ENCODE measurements at places on chromosomes 12 and 14. TPM values are rescaled to one million over a fixed set of nuclear protein-coding genes. Genes with fewer than 3 reads are reported as not detected.

DNA sequence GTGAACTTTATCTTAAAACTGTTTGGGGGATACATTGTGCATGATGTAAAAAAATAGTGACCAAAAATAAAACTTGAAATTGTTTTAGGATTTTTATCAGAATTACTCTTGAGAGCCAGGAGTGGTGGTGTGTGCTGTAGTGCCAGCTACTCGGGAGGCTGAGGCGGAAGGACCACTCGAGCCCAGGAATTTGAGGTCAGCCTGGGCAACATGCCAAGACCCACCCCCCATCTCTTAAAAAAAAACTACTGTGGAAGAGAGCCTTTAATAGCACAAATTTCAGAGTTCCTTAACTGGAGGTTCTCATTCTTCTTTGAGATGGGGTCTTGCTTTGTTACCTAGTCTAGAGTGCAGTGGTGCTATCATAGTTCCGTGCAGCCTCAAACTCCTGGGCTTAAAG lies 21.5 kb downstream of the CPSF2 start:
- DNase-seq: no peak

DNA sequence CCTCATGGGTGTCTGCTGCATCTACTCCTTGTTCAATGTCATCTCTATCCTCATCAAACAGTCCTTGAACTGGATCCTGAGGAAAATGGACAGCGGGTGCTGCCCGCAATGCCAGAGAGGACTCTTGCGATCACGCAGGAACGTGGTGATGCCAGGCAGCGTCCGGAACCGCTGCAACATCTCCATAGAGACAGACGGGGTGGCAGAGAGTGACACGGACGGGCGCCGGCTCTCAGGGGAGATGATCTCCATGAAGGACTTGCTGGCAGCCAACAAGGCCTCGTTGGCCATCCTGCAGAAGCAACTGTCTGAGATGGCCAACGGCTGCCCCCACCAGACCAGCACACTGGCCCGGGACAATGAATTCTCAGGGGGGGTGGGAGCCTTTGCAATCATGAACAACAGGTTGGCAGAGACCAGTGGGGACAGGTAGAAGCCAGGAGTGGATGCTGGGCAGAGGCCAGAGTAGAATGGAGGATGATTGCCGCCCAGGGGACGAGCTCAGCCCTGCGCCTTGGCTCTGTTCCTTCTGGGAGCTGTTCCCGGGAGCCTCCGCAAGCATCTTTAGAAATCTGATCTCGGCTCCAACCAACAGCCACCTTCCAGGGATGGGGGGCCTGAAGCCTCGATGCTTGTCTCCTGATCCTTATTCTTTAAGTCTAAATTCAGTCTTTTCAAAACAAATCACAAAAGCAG lies 71.6 kb upstream of the PSMC1 start:
- no peak for DNase-seq

DNA sequence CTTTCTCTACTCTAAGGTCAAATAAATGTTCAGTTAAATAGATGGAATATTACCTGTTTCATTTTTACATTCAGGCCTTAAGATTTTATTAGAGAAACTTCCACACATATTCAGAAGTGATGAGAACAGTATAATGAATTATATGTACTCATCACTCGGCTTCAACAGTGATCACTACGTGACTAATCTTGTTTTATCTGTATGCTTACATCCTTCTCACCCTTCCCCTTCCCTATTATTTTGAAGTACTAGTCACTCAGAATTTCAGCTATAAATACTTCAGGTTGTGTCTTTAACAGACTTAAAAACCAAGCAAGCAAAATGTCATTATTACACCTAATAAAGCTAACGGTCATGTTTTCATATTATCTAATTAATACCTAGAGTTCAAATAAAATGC lies 34.9 kb downstream of the ETV6 start:
- no peak for DNase-seq

DNA sequence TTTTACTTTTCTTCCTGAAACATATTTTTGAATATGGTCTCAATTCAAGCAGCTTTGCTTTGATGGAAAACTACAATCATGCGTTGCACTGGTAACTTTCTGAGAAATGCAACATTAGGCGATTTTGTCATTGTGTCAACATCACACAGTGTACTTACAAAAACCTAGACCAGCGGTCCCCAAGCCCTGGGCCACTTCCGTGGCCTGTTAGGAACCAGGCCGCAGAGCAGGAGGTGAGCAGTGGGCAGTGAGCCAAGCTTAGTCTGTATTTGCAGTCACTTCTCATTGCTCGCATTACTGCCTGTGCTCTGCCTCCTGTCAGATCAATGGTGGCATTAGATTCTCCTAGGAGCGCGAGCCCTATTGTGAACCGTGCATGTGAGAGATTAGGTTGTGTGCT lies 163.7 kb upstream of the NOVA1 start:
- no peak for DNase-seq

DNA sequence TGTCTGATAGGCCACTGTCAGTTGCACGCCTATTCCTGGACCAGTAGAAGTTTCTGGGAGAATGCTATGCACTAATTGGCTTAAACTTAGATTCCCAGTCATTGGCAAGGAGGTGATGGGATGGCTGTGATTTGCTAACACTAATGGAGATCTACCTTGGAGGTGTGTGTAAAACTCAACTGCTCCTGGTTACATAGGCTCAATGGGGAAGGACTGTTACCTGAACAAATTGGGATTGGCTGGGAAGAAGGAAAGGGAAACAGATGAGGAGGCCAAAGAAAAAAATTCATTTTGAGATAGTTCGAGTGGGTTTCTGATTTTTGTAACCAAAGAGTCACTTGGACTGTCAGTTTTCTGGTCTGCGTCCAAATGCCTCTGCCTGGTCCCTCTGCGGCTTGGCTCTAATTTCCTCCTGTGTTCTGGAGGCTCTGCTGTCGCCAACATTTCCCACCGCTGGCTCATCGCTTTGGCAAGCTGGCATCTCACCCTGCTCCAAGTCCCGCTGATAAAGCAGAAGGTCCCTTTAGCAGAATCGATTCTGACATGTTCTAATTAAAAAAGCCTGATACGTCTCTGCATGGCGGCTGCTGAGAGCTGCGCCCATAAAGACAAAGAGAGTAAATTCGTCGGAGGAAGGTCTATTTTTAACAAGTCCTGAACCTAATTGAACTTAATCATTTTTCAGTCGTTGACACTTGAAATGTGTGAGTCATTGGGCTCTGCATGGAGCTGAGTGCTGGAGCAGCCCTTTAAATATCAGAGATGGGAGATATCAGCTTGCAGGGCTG lies 2.0 kb upstream of the CCDC63 start:
- no peak for DNase-seq

DNA sequence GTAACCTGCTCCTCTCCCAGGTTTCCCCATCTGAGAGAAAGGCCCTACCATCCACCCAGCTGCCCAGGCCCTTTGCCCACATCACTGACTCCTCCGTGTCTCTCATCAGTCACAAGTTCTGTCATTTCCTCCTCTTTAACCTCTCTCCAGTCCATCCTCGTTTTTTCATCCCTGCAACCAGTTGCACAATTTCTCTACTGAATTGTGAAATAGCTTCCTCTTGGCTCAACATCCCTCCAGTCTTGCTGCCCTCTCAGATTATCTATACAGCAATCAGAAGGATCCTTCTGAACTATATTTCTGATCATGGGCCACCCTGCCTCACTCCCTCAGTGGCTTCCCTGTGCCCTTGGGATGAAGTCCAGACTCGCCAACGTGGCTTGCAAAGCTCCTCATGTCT lies 6.8 kb downstream of the FAM161B start:
- DNase-seq: no peak

DNA sequence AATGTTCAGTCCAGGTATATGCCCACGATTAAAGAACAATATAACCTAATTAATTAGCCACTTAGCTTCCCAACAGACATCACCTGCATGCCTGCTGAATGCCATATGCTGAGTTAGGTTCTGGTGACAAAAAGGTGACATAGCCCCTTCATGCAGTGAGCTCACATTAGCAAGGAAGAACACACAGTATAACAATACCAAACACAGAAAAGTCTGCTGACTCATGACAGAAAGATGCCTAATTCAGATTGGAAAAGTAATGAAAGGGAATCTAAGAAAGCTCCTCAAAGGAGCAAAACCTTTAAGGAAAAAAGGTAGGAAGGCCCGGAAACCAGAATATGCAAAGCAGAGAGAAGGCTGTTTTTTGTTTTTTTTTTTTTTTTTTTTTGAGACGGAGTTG lies 59.0 kb downstream of the FERMT2 start:
- no peak for DNase-seq

DNA sequence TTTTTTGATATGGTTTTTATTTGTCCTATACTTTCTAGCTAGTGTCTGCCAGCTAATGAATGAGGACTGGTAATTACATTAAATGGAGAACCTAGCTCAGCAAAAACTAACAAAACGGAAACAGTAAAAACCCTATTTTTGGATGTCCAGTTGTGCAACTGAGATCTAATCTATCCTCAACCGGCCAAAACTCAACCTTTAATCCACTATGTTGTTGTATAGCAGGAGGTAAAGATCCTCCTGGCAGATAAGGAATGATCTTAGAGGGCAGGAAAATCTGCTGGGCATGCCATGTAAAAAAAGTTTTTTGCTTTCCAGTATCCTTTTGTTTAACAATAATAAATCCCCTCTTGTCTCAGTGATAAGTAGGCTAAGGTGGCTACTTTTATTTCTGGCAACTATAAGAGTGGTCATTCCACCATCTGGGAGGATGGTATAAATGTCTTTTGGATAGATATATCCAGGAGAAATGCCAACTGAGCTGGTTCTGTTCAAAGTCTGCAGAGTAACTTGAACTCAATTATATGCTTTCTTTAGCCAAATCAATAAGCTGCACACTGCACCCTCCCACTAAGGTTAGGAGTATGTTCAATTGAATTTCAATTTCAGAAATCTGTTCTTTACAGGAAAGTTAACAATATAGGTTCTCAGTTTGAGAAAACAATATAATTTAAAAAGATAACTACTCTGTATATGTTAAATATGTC lies 40.1 kb downstream of the WASHC3 start:
- DNase-seq: no peak

- DNase-seq: peak; percentile 90
Observed at GRCh38 chr12:94263011-94263811, 114.8 kb downstream of the PLXNC1 start.

DNA sequence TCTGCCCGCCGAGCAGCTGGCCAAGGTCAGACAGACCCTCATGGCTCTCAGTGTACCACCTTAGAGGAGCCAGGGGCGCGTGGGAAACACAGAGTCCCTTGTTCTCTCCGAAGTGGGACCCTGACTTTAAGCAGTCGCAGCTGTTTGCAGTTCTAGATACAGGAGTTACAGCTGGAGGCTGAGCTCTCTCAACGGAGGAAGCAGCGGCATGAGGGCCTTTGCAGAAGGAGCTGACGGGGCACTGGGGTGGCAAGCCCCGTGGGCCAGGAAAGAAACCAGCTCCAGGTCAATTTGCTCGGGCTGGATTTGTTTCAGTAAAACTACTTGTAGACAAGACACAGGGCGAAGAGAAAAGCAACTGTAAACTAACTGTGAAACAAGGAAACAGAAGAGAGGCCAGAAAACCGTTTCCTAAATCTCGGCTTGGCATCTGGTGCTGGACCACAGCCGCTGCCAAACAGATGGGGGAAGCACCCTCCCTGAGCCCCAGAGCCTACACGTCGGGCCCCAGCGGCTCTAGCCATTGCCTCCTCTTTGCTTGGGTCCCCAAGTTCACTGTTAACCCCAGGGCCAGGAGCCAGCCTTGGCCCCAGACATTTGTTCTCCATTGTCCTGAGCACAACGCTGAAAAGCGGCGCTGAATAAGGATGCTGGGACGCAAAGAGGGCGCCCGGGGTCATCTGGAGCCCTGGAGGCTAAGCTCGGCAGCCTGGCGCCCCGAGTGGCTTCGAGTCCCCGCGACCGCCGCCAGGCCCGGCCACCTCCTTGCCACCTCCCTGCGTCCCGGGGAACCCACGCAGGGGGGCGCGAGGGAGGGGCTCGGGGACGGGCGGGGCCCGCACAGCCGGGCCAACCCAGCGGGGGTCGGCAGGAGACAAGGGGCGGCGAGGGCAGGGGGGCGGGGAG lies 914 bp upstream of the PACS2 start:
- DNase-seq: peak; percentile 32

DNA sequence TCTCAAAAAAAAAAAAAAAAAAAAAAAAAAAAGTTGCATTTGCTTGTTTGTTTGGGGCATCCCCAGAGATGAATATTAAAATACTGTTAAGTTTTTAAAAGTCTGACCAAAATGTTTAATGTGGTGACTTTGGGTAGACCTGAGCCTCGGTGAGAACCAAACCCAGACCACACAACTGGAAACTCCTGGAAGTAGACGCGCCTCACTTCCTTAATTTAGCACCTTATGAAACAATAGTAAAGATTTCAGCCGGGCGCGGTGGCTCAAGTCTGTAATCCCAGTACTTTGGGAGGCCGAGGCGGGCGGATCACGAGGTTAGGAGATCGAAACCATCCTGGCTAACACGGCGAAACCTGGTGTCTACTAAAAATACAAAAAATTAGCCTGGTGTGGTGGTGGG lies 9.3 kb downstream of the NFKBIA start:
- no peak for DNase-seq

GRCh38 chr12:98149270-98149669 lies 366.1 kb upstream of the TMPO start:
- no peak for DNase-seq

DNA sequence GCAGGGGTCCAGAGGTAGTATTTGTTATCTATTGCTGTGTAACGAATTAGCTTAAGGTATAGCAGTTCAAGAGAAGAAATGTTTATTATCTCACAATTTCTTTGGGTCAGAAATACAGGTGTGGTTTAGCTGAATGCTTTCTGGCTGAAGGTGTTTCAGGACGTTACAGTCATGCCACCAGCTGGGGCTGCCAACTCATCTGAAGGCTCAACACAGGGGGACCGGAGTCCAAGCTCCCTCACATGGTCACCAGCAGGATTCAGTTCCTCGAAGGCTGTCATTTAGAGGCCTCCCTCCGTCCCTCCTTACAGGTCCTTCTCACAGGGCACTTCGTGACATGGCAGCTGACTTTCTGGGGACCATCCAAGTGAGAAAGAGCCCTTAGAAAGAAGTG lies 37.5 kb upstream of the SINHCAF start:
- DNase-seq: no peak

DNA sequence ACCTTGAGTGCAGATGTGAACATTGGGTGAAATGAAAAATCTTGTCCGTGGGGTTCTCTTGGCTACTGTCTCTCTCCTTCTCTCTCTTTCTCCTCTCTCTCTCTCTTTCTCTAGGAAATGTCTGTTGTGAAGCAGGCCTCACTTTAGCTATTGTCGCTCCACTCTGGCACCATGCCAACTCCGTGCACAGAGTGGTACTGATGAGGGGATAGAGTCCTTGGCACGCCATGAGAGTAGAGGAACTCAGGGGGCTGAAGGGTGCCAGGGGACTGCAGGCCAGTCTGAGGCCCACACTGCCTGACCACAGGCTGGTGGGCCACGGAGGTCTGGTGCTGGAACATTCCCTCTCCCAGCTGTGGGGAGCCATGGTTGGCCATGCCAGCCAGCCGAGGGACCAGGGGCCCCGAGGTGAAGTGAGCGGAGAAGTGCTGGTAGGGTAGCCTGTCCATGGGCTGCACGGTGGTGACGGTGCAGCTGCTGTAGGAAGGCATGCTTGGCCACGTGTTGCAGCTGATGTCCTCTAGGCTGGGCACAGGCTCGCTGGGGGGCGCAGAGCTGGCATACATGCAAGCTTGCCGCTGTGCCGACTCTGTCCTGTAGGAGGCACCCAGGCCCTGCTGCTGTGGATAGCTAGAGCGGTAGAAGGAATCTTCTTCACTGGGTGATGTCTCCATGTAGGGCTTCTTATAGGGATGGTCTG lies 50.4 kb downstream of the TBX5 start:
- DNase-seq: peak; percentile 8

Gene RASSF8
- not detected for total RNA-seq
